ENCODE measurements at places on chromosomes 11 and 22.

GRCh38 chr11:78795621-78796261, 221.1 kb upstream of the NARS2 start:
- DNase-seq: no peak

DNA sequence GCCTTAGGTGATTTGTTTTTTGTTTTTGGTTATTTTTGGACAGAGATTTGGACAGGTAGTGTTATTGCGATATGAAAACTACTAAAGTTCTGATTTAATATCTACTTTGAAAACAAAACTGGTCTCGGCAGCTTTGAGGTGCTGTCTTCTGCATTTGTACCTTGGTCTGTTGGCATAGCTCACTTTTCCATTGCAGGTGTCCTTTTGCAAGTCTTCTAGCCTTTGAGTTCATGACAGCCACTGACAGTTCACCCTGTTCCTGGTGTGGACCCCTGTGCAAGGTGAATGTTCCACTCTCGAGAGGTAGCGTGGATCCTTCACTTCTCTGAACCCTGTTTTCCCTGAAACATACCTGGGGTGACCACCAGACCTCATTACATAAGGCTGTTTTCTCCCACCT, 44.9 kb upstream of the ST14 start:
- no peak for DNase-seq

- no peak for DNase-seq
Observed at GRCh38 chr11:69674267-69674885, 777 bp downstream of the LTO1 start.

DNA sequence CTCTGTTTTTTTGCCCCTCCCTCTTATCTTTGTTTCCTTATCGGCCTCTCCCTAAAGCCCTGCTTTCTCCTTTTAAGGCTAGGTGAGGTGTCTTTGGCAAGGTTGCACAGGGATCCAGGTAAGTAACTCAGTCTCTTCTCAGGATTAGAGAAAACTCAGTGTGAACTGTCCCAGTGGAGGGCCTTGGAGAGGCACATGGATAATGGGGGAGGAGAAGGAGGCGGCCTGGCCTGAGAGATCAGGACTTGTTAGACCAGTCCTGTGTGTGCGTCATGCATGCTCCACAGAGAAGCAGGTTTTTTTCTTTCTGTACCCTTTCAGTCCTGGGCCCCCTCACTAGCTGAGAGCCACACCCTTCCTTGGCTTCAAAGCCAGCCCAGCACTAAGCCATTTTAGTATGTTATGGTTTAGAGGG, 19.9 kb downstream of the CTNND1 start:
- DNase-seq: peak; percentile 93

- peak; percentile 15 for DNase-seq
Observed at GRCh38 chr22:29157759-29158535, 47.7 kb upstream of the EMID1 start.

GRCh38 chr11:66317723-66318599, 1.1 kb upstream of the CD248 start:
- no peak for DNase-seq

- no peak for DNase-seq
Observed at GRCh38 chr11:115194802-115195110, 309.5 kb downstream of the CADM1 start.

GRCh38 chr22:26486394-26486793, 2.7 kb downstream of the SRRD start:
- DNase-seq: no peak

GRCh38 chr11:122069707-122070360, 46.2 kb downstream of the BLID start:
- DNase-seq: no peak

DNA sequence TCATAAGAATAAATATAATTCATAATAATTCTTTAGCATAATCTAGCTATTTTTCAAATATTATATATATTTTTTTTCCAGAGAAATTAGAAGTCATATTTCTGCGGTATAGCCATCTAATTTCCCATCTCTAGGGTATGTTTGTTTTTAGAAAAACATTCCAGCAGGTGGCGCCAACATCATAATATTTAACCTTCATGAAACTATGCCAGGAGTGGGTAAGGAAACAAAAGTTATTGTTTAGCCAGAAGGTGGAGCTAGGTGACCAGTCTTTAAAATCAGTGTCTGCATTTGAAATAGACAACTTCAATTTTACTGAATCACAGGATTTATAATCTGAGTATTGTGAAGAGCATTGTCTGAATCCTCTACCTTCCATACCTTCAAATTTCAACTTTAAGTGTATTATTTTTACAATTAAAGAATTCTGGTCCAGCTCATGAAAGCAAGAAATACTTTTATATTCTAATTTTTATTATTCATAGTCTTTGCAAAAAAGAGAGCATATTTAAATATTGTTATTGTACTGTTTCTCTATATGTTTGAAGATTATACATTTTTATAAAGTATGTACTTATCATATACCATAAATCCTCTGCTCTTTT, 15.7 kb upstream of the CCDC179 start:
- peak; percentile 80 for DNase-seq

DNA sequence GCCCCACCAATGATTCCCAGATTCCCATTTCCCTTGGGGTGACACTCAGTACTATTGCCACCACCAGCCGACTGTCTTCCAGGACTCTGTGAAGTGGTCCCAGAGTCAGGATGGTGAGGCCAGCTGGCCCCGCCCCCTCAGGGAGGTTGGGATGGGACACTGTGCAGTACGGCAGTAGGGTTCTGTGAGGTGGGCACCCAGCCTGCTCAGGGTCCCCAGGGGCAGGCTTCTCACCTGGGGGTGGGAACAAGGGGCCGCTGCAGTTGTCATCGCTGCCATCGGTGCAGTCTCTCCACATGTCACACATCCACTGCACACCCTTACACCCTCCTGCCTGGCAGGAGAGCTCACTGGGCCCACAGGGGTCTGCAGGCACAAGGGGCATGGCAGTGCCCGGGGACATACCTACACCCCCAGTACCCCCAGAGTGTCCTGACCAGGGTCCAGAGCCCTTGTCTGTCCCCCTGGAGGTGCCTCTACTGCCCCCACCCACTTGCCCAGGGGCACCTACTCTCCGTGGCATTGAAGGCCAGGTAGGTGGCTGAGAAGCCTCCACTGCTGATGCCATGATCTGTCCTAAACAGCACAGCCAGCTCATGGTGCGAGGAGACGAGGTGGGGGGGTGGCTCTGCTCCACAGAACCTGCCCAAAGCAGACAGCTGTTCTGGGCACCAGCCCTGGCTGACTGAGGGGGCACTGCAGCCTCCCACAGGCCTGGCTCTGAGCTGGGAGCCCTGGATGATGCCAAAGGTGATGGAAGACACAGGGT, 1.9 kb upstream of the C1QTNF5 start:
- no peak for DNase-seq

- no peak for DNase-seq
Observed at GRCh38 chr11:10906521-10906920, 48.7 kb upstream of the ZBED5 start.

DNA sequence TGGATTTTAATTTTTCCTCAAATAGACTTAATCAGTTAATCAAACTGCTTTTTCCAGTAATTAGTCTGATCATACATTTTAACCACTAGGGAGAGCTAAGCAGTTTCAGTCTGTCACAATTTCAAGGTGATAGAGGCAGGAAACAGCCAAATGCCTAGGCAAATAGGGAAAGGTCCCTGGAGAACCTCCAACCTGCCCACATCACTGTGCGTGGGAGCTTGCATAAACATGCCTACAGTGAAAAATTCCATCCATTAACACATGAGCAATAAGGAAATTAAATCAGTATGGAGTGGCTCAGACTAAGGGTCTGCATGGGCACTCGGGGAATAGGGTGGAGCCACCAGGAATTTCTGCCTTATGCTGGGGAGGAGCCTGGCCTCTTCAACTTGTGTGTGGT, 74.6 kb downstream of the AASDHPPT start:
- DNase-seq: no peak

- no peak for DNase-seq
Observed at GRCh38 chr22:46761539-46762237, 762 bp upstream of the TBC1D22A start.
